ENCODE measurements at places on chromosomes 11 and 22. TPM values are rescaled to one million over a fixed set of nuclear protein-coding genes. Genes with fewer than 3 reads are reported as not detected.

The PRRG4 gene
- total RNA-seq, result 9.7 TPM

DNA sequence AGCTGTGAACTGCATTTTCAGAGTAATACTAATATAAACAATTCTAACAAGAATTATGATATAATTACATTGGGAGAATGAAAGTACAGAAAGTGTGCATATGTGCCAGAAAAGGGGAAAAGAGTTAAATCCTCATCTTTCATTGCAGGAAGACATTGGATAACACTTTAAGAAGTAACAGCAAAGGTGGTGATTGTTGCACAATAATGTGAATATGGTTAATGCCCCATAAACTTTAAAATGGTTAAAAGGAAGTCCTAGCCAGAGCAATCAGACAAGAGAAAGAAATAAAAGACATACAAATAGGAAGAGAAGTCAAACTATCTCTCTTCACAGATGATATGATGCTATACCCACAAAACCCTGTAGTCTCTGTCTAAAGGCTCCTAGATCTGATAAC lies 111.5 kb downstream of the TTC28 start:
- DNase-seq, result no peak

- no peak for DNase-seq
Measured at GRCh38 chr11:134515081-134515960, 103.3 kb upstream of the B3GAT1 start.

GRCh38 chr22:40241200-40241763 lies 63.6 kb downstream of the TNRC6B start:
- DNase-seq, result no peak

DNA sequence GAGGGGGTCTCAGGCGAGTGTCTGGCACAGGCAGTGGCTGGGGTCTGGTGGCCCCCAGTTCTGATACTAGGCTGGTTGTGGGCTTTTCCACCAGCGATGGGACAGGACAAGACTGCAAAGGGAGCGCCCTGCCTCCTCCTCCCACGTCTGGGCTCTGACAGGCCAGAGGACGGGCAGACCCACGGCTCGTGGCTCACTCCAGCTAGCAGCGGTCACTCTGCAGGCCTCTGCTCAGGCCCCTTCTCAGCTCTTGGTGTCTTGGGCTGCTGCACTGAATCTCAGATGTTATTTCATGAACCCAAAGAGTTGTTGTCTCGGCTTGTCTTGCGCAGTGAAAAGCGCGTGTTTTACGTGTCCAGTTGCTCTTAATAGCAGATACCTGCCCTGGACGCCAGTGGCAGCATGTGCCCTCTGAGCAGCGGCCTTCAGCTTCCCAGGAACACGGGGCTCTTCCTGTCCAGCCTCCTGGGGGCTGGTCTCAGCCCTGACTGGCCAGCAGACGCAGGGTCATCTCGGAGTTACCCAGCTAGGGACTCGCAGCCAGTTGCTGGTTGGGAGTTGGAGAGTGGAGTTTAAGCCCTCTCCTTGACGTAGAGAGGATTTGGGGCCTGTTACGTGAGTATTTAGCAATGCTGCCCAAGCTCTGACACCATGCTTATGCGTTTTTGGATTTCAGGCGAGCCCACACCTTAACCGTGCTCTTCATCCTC lies 9.6 kb downstream of the PTDSS2 start:
- DNase-seq, result no peak

GRCh38 chr11:73889019-73889418 lies 12.2 kb downstream of the PAAF1 start:
- DNase-seq, result no peak
